ENCODE measurements at places on chromosomes 2 and 18. TPM values are rescaled to one million over a fixed set of nuclear protein-coding genes. Genes with fewer than 3 reads are reported as not detected.

Gene NT5DC4
- not detected for polyA plus RNA-seq

Gene STARD6
- 0.30 TPM for polyA plus RNA-seq

Gene FAM237A
- polyA plus RNA-seq, result not detected

DNA sequence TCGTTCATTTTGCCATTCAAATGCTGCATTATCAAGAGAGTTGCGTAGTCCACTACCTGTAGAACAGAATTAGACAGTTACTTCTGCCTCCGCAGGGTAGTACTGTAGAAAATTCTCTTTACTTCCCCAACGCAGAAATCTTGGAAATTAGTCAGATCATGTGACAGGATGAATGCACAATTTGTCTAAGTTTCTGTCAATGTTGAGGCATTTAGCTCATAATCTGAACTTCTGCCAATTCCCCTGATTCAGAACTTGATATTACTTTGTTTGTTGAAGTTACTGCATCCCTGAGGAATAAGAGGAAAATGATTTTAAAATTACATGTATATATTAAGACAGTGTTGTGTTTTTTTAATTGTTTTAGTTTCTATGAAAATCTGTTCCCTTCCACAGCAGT is 83.4 kb downstream of the TTC27 start:
- H3K36me3 ChIP-seq, result peaks cover 14% of the 10 kb centered on the region
- no peak overlapping the region for H3K27ac ChIP-seq
- no peaks in the 10 kb centered on the region for H3K4me1 ChIP-seq
- DNase-seq, result no peak
- no peaks in the 10 kb centered on the region for H3K27me3 ChIP-seq

- H3K4me1 ChIP-seq, result no peaks in the 10 kb centered on the region
- H3K27ac ChIP-seq, result no peak overlapping the region
- DNase-seq, result no peak
- H3K4me3 ChIP-seq, result no peak overlapping the region
- H3K27me3 ChIP-seq, result peaks cover 4% of the 10 kb centered on the region
- no peaks in the 10 kb centered on the region for H3K36me3 ChIP-seq
Observed at GRCh38 chr2:206230060-206230762, 44.3 kb upstream of the ZDBF2 start.

GRCh38 chr2:39017334-39017733 is 103.5 kb downstream of the SOS1 start:
- H3K27ac ChIP-seq, result no peak overlapping the region
- H3K4me1 ChIP-seq, result no peaks in the 10 kb centered on the region
- no peak for DNase-seq
- H3K4me3 ChIP-seq, result no peak overlapping the region

GRCh38 chr2:152062125-152063091 is 36.4 kb downstream of the CACNB4 start:
- H3K27me3 ChIP-seq, result peaks cover 3% of the 10 kb centered on the region
- DNase-seq, result no peak
- H3K4me3 ChIP-seq, result no peak overlapping the region
- no peak overlapping the region for H3K27ac ChIP-seq

DNA sequence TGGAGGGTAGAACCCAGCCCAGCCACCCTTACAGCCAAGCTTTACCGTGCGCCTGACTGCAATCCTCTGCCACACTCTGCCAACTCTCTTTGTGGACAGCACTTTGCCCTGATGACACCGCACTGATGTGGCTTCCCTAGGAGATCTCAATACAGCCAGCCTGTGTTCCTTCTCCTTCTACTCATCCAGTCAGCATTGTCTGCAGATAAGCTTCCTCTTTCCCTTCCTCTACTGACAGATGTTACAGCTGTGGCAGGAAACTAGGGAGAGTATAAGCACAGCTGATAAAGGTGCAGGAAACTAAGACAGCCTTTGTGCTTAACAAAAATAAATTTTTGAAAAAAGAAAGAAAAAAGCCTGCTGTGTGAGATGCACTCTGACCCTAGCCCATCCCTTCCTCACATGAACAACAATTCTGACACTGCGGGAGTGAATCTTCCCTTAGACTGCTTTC is 25.0 kb downstream of the CEP68 start:
- DNase-seq, result no peak
- no peaks in the 10 kb centered on the region for H3K27me3 ChIP-seq
- no peak overlapping the region for H3K4me3 ChIP-seq
- peaks cover 72% of the 10 kb centered on the region for H3K36me3 ChIP-seq
- H3K27ac ChIP-seq, result no peak overlapping the region
- no peaks in the 10 kb centered on the region for H3K4me1 ChIP-seq
